ENCODE measurements at places on chromosomes 7 and 10.

DNA sequence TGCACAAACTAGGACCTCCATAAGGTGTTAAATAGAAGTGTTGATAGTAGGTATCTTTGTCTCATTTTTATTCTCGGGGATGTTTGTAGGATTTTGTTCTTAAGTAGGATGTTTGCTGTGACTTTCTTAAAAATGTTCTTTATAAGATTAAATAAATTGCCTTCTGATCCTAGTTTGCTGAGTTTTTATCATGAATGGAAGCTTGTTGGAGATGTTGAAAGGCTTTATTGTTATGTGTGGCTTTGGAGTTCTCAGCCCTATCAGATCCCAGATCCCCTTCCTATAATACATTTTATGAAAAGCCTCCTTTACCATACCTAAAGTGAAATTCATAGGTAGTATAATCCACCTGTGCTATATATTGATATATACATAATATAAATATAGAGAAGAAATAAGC, 40.1 kb downstream of the NHLRC2 start:
- DNase-seq = no peak

- DNase-seq = peak; percentile 30
Measured at GRCh38 chr10:104274762-104275721, 6.1 kb downstream of the GSTO2 start.

- no peak for DNase-seq
Measured at GRCh38 chr10:24209432-24209771, 464 bp downstream of the KIAA1217 start.

GRCh38 chr7:34038816-34039470, 133.6 kb downstream of the BMPER start:
- no peak for DNase-seq

DNA sequence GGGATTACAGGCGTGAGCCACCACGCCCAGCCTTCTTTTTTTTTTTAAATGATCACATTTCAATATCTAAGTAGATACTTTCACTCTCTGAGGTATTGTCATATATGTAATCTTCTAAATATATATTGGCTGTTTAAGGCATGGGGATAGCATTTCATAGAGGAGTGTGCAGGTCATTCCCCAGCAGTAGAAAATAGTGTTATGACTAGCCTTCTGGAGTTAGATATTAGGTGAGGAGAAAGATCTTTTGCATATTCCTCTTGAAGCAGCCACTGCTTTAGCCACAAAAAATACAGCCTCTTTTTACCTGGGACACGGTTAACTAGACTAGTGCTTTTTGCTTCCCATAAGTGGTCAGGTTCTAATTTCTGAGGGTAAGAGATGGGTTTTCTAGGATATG, 28.9 kb downstream of the ADD3 start:
- no peak for DNase-seq

Measured in activated T-cell treated with anti-CD3 and anti-CD28 coated beads for 4 hours (primary cell).